ENCODE measurements at places on chromosomes 5 and 9.
A peak's percentile ranks its signal among the peaks of the same experiment; 100 is the strongest.

- no peak for DNase-seq
Observed at GRCh38 chr5:38465702-38466423, 90.6 kb downstream of the LIFR start.

DNA sequence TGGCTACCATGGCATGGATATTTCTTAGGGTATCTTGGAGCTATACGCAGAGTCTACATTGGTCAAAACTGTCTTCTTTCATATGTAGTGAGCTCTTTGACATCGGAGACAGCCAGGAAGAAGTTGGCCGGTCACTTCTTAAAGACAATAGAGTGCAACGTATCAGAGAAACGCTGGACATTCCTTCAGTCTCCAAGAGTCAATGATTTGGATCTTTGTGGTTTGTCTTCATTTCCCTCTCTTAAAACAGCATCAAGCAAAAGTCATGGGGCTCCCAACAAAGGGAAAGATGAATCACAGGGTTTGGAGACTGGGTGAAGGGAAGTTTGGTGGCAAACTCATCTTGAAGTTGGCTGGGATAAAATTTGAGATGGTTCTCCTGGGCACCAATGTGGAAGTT, 320.1 kb downstream of the AGTPBP1 start:
- DNase-seq = no peak

GRCh38 chr5:93567424-93567823, 13.6 kb downstream of the NR2F1-AS1 start:
- DNase-seq = no peak

DNA sequence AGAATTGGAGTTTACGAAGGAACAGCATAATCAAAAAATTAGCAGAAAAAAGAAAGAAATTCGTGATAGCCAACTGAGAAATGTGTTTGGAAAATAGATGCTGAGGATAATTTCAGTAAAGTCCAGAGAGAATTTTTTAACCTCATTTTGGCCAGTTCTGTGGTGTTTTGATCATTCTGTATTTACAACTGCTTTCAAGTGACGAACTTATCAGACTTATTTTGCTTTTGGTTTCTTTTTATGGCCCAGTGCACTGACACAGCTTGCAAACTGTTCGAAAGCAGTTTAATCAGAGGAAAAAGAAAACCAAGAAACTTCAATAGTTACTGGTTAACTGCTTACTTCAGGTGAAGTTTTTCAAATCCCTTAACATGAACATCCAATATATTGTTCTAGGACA, 1.9 kb downstream of the SDHA start:
- no peak for DNase-seq

DNA sequence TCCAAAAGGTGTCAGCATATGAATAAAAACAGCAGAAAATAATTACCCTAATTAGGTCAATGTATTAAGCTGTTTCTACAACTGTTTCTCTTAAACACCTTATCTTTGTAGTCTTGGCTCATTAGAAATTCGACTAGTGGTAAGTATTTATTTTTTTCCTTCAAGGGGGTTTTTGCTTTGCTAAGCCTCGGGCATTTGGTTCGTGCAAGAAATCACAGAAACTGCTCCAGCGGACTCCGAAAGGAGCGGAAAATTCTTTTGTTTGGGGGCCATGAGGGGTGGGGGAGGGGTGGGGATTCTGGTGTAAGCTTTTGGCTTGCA, 757 bp downstream of the ZBED3 start:
- DNase-seq = no peak

DNA sequence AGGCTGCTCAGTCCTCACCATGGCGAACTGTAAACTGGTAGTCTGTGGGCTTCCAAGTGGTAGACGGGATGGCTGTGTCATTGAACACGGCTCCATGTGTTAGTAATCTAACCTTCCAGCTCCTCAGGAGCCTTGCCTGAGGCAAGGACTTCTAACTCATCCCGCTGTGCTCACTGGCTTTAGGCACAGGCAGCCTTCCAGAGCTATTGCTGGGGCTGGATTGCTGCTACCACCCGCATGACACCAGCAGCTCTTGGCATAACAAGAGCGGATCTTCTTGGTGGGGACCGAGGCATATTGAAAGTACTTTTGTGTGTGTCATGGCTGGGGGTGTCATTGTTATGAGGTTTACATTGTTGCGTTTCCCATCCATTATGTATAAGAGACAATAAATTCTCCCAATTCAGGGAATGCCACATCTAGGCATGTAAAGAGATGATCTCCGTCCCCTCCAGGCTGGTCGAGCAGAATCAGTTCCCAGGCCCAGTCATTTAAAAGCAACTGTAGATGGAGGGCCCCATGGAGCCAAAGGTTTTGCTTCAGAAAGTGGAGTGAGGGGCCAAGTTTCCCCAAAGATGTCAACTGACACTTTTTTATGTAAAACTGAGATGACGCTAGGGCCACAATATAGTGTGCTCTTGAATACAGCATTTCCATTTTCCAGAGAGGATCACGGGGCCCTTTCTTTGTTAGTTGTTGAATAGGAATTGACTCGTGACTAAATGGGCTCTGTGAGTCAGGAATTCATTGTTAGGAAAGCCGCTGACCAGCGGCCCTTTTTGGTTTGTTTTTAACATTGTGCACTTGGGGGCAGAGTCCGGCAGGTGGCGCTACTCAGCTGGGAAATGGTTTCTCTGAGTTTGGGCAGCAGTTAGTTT, 759.5 kb downstream of the TAF11L14 start:
- DNase-seq = peak; percentile 33

DNA sequence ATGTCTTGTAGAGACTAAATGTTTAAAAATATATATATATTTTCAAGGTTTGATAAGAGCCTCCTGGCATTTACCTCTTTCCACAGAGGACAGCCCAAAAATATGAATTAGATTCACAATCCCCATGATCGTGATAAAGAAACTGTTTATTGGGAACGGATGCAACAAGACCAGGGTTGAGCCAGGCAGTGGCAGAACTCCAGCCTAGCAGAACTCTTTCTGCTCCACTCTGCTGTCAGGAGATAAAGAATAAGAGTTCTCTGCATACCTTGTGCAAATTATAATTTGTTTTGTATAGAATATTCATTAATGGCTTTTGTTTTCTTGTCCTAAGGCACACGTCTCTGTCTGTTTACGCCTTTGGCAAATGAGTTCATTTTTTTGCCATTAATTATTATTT, 472.2 kb downstream of the TUSC1 start:
- no peak for DNase-seq

- DNase-seq = no peak
Observed at GRCh38 chr9:101562966-101563365, 29.3 kb downstream of the RNF20 start.

GRCh38 chr5:83370957-83371356, 100.6 kb upstream of the VCAN start:
- DNase-seq = no peak

DNA sequence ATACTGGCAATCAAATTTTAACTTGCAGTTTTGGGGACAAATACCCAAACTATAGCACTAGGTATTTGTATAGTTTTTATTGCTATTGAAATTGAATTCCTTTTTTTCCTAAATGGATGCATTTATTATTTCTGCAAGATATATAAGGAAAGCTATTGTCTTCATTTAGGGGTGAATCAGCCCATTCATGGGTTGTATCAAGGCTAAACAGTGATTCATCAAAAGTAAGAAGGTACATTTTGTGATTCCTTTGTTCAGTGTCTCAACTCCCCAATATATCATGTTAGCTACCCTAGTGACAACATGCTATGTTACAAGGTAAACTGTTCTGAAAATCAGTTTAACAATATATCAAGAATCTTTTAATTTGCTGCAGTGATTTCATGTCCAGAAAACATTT, 185.7 kb downstream of the PLK2 start:
- DNase-seq = no peak

DNA sequence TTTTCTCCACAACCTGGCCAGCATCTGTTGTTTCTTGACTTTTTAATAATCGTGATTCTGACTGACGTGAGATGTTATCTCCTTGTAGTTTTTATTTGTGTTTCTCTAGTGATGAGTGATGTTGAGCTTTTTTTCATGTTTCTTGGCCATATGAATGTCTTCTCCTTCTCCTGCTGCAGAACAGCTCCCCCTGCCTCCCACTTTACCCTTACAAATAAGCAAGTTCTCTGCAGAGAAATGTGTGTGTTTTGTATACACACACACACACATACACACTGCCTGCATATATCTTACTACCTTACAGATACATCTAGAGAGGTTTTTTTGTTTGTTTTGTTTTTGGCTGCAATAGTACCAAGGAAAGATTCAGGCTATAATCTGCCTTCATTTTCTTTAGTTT, 88.7 kb upstream of the PHF24 start:
- no peak for DNase-seq

DNA sequence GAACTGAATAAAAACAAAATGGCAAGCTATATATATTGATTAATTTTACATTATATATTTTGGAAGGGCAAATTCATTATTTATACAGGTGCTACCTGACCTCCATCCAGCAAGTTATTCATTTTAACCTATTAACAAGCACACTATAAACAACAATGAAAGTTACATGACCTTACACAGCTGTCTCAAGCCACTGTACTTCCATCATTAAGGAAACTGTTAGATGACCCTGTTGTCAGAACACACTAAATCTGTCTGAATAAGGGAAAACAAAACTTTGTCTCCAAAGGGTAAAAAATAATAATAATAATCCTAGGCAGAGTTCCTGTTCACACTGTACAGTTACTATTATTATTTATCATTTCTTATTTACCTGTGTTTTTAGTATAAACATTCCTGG, 44.0 kb downstream of the NFIB start:
- DNase-seq = no peak

DNA sequence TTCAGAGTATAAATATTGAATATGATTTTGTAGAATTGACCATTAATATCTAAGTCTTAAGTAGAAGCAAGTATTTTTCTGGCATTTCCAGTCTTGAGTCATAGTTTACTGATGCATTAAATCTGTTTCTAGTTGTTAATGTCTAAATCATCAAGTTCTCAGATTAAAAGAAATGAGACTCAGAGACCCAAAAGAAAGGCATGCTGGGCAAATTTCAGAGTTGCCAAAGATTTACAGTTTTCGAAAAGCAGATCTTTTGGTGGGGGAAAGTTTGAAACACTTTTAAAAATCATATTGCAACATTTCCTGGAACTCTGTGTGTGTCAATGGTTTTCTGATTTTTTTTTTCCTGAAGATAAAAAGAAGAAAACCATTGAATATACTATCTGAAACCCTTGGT, 60.9 kb downstream of the ANKRD55 start:
- no peak for DNase-seq

GRCh38 chr5:99119326-99119725, 190.5 kb upstream of the CHD1 start:
- no peak for DNase-seq

- DNase-seq = no peak
Observed at GRCh38 chr5:143501310-143502044, 98.0 kb upstream of the NR3C1 start.

DNA sequence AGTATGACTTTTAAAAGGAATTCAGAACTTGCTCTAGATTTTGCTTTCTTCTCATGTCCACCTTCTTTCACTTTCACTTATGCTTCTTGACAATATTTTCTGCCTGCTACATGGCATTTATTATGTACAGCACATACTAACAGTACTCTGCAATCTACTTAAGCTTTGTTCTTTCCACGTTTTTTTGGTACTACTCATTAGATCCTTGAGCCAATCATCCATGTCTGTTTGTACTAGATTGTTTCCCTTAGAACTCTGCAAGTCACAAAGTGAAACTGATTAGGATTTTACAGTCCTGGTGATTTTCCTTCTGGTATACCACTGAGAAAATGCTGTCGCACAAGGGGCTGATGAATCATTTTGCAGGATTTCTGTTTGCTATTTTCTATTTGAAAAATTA, 78.3 kb downstream of the PARP8 start:
- DNase-seq = no peak

GRCh38 chr9:22079873-22080341, 70.8 kb upstream of the CDKN2B start:
- DNase-seq = no peak

GRCh38 chr5:149729150-149729549, 960 bp upstream of the PPARGC1B start:
- DNase-seq = no peak

DNA sequence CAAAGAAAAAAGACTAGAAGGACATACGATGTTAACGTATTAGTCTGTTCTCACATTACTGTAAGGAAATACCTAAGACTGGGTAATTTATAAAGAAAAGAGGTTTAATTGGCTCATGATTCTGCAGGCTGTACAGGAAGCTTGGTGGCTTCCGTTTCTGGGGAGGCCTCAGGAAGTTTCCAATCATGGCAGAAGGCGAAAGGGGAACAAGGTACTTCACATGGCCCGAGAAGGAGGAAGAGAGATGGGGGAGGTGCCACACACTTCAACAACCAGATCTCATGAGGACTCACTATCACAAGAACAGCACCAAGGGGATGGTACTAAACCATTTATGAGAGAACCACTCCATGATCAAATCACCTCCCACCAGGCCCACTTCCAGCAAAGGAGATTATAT, 110.1 kb downstream of the CARTPT start:
- DNase-seq = no peak

DNA sequence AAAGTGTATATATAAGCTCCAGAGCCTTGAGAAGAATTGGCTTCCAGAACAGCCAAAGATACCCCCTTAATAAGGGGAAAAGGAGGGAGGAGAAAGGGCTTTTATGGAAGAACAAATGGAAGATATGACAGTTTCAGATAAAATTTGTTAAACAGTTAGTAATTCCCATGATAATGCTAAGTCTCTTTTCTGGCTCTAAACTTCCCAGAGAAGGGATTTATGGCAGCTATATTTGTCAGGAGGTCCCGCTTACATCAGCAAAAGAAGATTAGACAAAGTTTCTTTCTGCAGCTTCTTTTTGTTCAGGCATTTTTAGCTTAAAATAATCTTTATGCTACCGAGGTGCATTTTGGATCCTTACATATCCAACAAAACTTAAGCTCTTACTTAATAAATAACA, 14.3 kb upstream of the SLC36A3 start:
- DNase-seq = no peak

GRCh38 chr5:124193371-124193789, 553.1 kb downstream of the ZNF608 start:
- no peak for DNase-seq

GRCh38 chr9:35096035-35096849, at the start of gene PIGO:
TSS of gene PIGO (minus strand) at chr9:35096591. CDS start at chr9:35095565, 1,026 bp downstream.
- DNase-seq = peak; percentile 51

DNA sequence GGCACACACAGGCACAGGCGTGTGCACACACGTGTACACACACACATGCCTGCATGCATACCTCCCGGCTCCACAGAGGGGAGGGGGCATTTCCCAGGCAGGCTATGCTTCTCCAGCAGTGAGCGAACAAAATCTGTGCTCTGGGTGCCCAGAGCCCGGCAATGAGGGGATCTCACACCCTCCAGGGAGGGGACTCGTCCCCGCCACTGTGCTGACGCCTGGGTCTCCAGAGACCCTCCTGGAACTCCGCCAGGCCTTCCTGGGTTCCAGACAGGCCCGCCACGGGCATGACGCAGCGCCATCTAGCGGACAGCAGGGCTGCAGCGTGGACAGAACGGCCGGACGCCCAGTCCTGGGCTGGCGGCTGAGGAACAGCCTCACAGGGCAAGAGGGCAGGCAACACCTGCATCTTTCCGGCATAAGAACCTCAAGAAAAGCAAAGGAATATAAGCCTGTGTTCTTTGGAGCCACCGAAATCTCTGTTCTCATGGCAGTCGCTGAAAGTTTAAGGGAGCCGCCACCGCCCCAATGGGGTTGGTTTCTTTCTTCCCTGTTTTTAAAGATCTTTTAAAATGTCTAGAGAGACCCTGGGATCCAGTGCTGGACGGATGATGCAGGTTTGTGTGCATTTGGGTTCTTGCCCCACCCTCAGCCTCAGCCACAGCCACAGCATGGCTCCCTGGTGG, 135.6 kb upstream of the PPP1R26 start:
- DNase-seq = no peak
